ENCODE measurements at places on chromosomes 12 and 14.

- DNase-seq = no peak
- H3K27ac ChIP-seq = no peak overlapping the region
- H3K4me3 ChIP-seq = no peak overlapping the region
- no peaks in the 10 kb centered on the region for H3K4me1 ChIP-seq
Observed at GRCh38 chr12:106815741-106816140, 41.3 kb downstream of the RIC8B start.

DNA sequence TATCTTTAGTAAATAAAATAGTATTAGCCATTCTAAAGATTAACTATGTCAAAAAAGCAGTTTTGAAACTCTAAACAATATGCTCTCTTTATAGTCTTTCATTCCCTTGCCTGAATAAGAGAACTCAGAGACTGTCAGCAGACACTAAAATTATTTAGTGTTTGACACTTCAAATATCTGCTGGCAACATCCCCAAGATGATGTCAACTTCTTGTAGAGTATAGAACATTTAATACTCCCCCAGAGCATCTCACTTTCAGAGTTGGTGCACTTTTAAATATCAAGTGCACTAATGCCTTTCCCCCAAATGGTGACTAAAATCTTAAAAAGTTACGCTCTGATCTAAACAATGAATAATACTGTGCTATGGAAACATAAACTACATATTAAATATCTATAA lies 374.9 kb downstream of the SLC6A15 start:
- H3K4me3 ChIP-seq = no peak overlapping the region
- no peaks in the 10 kb centered on the region for H3K36me3 ChIP-seq
- peaks cover 1% of the 10 kb centered on the region for H3K27me3 ChIP-seq
- no peak for DNase-seq
- H3K27ac ChIP-seq = no peak overlapping the region

DNA sequence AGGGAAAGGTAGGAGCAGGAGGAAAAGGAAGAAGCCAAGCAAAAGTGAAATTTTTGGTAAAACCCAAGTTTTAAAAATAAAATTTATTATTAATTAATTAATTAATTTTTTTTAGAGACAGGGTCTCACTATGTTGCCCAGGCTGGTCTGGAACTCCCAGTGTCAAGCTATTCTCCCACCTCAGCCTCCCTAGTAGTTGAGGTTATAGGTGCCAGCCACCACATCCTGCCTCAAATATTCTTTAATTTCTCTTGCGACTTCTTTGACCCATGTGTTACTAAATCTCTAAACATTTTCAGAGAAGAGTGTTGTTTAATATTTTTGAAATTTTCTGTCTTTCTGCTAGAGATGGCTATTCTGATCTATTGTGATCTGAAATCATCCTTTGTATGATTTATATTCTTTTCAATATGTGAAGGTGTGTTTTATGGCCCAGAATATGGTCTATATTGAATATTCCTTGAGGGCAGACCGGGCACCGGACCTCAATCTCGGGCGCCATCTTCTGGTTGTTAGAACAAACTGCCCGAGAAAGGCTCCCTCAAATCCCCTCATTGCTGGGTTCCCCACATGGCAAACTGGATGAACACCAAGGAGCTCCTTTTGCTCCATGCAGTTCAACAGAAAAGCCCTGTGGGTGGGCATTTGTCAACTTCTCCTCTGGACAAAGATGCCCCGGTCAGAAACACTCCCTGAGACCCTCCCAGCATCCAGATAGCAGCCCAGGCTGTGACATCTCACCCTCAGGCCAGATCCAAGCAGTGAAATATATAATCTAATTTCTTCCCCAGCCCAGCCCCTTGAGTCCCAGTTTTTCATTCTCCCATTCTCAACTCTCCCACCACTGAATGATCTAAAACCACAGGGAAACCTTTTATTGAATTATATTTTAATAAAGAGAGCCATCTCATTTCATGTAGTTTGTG lies 110.5 kb downstream of the ASCL4 start:
- no peaks in the 10 kb centered on the region for H3K36me3 ChIP-seq
- H3K27me3 ChIP-seq = peaks cover 6% of the 10 kb centered on the region

GRCh38 chr14:100788517-100788916 lies 37.4 kb upstream of the MEG3 start:
- no peak for DNase-seq
- no peak overlapping the region for H3K4me3 ChIP-seq
- peaks cover 2% of the 10 kb centered on the region for H3K27me3 ChIP-seq
- no peaks in the 10 kb centered on the region for H3K36me3 ChIP-seq
- H3K27ac ChIP-seq = no peak overlapping the region

DNA sequence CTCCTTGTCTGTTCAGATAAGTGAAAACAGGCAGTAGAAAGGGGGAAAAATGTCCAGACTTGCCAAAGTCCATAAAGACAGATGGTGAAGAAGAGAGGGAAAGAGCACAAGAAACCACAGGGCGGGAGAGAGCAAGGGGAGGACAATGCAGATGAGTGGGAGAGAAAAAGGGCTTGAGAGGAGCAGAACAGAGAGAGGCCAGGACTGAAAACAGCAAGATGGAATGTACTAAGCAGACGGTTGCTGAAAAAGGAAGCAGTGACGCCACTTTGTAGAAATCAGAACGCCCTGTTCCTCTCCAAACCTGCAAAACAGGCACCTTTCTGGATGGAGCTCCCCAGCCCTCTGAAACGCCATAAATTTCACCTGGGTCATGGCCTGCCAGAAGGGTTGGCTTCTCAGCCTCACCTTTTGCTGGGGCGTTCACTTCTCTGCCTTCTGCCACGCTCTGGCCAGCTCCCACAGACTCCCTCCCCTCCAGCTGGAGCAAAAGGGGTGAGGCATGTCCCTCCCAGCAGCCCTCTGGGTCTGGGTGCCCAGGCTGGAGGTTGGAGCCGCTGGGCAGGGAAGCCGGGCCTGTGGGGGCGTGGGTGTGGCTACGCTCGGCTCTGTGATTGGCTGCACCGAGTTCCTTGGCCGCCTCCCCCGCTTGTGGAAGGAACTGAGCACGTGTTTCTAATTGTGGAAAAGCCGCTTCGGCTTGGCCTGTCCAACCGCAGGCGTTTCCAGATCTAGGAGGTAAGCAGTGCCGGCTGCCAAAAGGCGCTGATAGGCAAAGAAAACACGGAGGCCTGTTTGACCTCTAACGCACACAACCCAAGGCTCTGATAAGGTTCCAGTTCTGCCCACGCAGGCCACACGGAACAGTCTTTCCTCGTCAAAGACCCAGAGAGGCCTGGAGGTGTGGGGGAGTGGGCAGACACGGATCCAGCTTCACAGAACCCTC lies 29.3 kb downstream of the SLC7A8 start:
- H3K36me3 ChIP-seq = no peaks in the 10 kb centered on the region
- no peak overlapping the region for H3K4me3 ChIP-seq
- H3K4me1 ChIP-seq = no peaks in the 10 kb centered on the region
- no peak overlapping the region for H3K27ac ChIP-seq
- H3K27me3 ChIP-seq = no peaks in the 10 kb centered on the region

- DNase-seq = no peak
- no peaks in the 10 kb centered on the region for H3K4me1 ChIP-seq
- H3K4me3 ChIP-seq = no peak overlapping the region
- H3K27me3 ChIP-seq = peaks cover 5% of the 10 kb centered on the region
- H3K27ac ChIP-seq = peak overlapping the region; percentile 24
Observed at GRCh38 chr12:48882315-48882687, 16.6 kb upstream of the RND1 start.

DNA sequence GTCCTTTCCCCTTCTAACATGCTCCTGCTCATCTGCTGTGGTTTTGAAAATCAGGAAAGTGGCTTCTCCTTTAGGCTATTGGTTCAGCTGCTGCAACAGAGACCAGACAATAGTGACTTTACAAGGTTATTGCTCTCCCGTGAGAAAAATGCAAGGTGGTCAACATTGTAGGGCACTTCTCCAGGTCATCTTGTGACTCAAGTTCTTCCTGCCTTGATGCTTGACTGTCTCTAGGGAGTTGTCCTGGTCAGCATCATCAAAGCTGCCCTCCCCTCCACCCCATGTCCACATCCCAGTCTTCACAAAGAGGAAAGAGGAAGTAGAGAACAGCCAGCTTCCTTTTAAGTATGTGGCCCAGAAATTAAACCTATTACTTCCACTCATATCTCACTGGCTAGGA lies 3.9 kb upstream of the TMEM63C start:
- peaks cover 11% of the 10 kb centered on the region for H3K4me1 ChIP-seq
- H3K36me3 ChIP-seq = no peaks in the 10 kb centered on the region
- H3K4me3 ChIP-seq = no peak overlapping the region
- H3K27ac ChIP-seq = no peak overlapping the region
- peaks cover 21% of the 10 kb centered on the region for H3K27me3 ChIP-seq

DNA sequence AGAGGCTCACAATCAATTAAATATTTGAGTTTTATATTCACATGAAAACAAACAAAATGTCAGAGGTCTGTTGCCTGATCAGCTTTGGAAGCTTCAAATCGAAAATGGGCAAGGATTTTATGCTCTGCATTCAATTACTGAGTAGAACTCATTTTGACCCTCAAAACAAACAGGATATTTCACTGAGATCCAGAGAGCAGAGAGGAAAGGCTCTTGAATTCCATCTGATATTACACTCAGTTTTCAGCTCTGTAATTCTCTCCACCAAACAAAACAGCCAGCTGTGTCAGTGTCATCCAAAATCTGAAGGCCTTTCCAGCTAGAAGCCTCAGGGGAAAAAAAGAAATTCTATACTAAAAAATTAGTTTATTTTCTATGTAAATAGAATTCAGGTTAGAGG lies 128.6 kb upstream of the FLRT2 start:
- H3K4me3 ChIP-seq = no peak overlapping the region
- H3K36me3 ChIP-seq = no peaks in the 10 kb centered on the region
- no peaks in the 10 kb centered on the region for H3K4me1 ChIP-seq
- no peak for DNase-seq
- no peak overlapping the region for H3K27ac ChIP-seq

DNA sequence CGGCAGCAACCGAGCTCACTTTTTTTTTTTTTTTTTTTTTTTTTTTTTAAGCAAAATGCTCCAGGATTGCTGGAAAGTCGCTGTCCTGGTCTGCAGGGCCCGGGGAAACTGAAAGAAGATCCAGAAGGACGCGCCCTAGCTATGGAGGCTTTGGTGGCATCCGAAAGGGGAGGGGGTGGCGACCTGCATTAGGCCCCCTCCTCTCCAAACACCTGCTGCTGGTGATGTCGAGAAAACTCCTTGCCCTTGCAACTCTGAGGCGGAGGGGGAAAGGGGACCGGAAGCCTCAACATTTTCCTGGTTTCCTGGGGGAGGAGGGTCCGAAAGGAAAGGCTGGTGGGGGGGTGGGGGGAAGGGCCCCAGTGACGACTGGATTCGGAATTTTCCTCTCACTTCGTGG lies 421.1 kb downstream of the VRK1 start:
- peak overlapping the region; percentile 82 for H3K4me3 ChIP-seq
- H3K36me3 ChIP-seq = no peaks in the 10 kb centered on the region
- DNase-seq = no peak

- H3K27ac ChIP-seq = peak overlapping the region; percentile 97
- peaks cover 33% of the 10 kb centered on the region for H3K36me3 ChIP-seq
- DNase-seq = peak; percentile 71
- peak overlapping the region; percentile 85 for H3K4me3 ChIP-seq
Observed at GRCh38 chr12:12384571-12385340, 27.9 kb downstream of the BORCS5 start.

- H3K27ac ChIP-seq = no peak overlapping the region
- no peaks in the 10 kb centered on the region for H3K36me3 ChIP-seq
- no peaks in the 10 kb centered on the region for H3K4me1 ChIP-seq
- DNase-seq = no peak
- no peak overlapping the region for H3K4me3 ChIP-seq
- H3K27me3 ChIP-seq = peaks cover 2% of the 10 kb centered on the region
Observed at GRCh38 chr12:71566655-71567054, 97.0 kb downstream of the ZFC3H1 start.

DNA sequence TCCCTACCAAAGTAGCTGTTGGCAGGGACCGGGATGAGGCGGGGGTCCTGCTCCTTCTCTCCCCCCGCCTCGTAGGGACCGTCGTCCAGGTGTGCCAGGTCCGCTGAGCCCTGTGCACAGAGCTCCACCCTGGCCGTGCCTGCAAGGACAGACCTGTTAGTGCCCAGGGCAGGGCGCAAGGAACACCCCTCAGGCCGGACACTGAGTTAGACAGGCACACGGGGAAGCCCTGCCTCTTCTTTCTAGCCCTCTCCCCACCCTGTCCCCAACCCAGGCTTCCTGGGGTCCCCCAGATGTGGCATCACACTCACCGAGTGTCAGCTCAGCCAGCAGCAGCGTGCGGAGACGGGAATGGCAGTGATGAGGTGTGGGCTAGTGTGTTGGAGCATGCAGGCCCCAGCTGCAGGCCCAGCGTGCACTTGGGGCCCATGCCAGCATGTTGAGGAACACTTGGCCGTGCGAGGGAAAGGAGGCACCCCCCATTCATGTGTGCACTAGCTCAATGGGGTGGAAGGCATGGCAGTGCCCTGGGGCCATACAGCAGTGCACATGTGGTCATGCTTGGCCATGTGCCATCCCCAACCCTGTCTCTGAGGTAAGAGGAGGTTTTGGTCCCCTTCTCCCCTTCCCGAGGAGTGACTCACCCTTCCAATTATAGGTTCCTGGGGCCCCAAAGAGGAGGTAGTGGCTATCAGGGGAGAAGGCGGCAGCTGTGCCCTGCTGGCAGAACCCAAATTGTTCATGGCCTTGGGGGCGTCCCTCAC lies 7.3 kb downstream of the ITGA7 start:
- no peak for DNase-seq
- no peaks in the 10 kb centered on the region for H3K36me3 ChIP-seq
- H3K4me1 ChIP-seq = no peaks in the 10 kb centered on the region
- H3K27me3 ChIP-seq = peaks cover 8% of the 10 kb centered on the region
- no peak overlapping the region for H3K4me3 ChIP-seq

DNA sequence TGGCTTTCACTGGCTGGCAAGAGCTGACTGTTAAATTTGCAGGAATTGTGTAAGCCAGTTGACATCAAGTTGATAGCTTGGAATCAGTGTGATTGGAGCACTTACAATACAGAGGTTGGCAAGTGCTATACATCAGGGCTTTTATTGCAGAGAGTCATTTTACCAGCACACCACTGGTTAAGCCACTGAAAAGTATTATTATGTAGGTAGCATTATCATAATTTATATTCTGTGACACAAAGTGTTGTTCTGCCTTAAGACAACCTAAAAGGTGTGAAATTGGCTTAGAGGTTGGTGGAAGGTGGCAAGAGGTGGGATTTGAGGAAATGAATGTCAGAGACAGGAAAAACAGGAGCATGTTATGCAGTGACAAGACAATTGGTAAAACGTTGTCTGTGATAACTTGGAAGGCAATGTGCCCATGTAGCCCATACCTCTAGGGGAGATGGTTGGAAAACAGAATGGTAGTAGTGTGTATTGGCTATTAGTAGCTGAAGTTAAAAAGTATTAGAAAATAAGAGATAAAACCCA lies 172.9 kb upstream of the PRICKLE1 start:
- H3K4me3 ChIP-seq = no peak overlapping the region
- H3K4me1 ChIP-seq = no peaks in the 10 kb centered on the region
- no peaks in the 10 kb centered on the region for H3K27me3 ChIP-seq

GRCh38 chr12:1552911-1553491 lies 41.4 kb downstream of the FBXL14 start:
- H3K36me3 ChIP-seq = no peaks in the 10 kb centered on the region
- H3K4me1 ChIP-seq = no peaks in the 10 kb centered on the region
- H3K4me3 ChIP-seq = no peak overlapping the region
- no peak overlapping the region for H3K27ac ChIP-seq
- DNase-seq = no peak

Data from immature natural killer cell (primary cell).